Smooth muscle cell of bladder (primary cell): ENCODE measurements at places on chromosomes 2 and 18. TPM values are rescaled to one million over a fixed set of nuclear protein-coding genes. Genes with fewer than 3 reads are reported as not detected.

The PLEK gene
- total RNA-seq: 0.14 and 1.1 TPM in 2 replicates

The IGFBP5 gene
- 928 and 1,359 TPM in 2 replicates for total RNA-seq

The LYPD6 gene
- 0.18 and 0.57 TPM in 2 replicates for total RNA-seq

The SCTR gene
- not detected in 2 replicates for total RNA-seq

The RNU2-63P gene
- total RNA-seq: 325 TPM in 1 of 2 replicates, not detected in the other

The LIMS2 gene
- 2.8 and 3.1 TPM in 2 replicates for total RNA-seq

The KCNG2 gene
- total RNA-seq: 1.3 and 4.7 TPM in 2 replicates

The DRC1 gene
- not detected in 2 replicates for total RNA-seq

The INO80B gene
- total RNA-seq: 14.9 and 16.4 TPM in 2 replicates
